ENCODE measurements at places on chromosomes 11 and 22.

GRCh38 chr22:19047993-19048392 is 74.2 kb downstream of the DGCR2 start:
- no peak for DNase-seq

DNA sequence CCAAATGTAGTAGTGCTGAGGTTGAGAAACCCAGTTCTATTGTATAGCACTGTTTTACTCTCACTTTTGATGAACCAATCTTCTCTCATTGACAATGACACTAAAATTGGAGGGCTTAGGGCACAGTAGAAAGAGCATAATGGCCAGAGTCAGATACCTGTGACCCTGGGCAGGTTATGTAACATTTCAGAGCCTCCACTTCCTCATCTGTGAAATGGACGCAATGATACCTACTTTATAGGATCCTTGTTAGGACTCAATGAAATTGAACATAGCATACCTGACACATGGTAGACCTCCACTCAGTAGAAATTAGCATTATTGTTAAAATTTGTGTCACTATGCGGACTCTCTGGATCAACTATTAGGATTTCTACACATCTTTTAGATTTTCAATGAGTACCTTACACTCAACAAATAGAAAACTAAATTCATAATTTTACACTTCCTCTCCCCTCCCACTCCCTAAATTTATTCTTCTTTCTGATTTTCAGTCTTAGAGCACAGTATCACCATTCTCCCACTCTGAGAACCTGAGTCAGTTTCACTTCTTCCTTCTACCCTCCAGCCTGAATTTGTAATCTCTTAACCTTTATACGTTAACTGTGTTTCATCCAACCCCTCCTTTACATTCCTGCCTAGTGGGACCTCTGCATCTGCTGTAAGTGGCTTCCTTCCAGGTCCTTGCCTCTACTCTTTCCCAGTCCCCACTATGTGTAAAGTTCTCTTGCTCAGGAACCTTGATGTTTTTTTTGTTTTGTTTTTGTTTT is 78.3 kb downstream of the MICAL2 start:
- no peak for DNase-seq

- no peak for DNase-seq
Observed at GRCh38 chr11:9362393-9362863, 22.0 kb upstream of the IPO7 start.

DNA sequence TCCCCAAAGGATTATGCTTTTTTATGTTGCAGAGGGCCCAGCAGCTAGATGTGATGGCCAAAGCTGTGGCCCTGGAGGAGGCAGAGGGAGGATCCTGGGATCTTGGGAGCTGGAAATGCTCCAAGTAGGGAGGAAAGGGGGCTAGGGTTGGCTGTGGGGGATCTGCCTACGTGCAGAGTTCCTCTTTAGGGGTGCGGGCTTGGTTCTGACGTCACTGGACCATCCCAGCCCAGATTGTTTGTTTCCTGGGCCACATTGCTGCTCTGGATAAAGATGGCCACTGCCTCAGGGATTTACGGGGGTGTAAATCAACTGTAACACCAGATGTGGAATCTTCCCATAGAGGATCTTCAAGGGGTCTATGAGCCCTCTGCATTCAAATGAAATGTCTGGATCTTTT is 110.3 kb upstream of the SYT13 start:
- DNase-seq: no peak

- DNase-seq: no peak
Observed at GRCh38 chr22:35349704-35350538, 31.0 kb upstream of the HMOX1 start.

GRCh38 chr11:1281326-1281973 is 28.0 kb downstream of the TOLLIP start:
- DNase-seq: no peak

DNA sequence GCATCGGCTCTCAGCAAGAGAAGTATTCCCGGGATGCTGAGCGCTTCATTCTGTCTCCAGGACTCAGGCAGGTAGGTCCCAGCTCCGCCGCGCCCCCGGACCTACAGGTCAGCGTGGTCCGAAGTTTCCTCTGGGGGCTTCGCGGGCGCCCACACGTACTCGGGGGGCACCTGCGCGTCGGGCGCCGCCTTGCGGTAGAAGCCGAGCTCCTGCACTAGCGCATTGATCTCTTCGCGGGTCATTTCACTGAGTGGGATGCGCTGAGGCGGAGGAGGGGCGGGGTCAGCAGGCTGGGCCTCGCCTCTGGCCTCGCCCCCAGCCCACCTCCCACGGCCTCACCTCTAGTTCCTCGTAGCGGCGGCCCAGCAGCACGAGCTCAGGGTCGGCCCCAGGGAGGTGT is 2.5 kb downstream of the SELENOM start:
- DNase-seq: no peak

DNA sequence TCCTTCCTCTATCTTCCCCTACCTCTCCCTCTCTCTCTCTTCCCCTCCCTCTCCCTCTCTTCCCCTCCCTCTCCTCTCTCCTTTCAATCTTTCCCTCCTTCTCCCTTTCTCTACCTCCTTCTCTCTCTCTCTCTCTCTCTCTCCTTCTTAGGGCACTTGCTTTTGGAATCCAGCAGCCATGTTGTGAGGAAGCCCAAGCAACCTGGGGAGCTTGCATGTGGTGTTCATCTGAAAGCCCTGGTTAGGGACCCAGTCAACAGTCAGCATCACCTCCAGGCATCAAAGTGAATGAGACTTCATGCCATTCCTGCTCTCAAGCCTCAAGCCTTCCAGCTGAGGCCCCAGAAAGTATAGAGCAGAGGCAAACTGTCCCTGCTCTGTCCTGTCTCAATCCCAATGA is 65.6 kb upstream of the SHISAL1 start:
- no peak for DNase-seq

Measured in activated T-helper 1 cell treated with Interleukin-2 at 50 U/mL for 16 hours (primary cell).